OCI-LY7 (cell line): ENCODE measurements at places on chromosomes 7 and 10.

- no peak for DNase-seq
Measured at GRCh38 chr7:111238886-111239285, 148.0 kb downstream of the LRRN3 start.

DNA sequence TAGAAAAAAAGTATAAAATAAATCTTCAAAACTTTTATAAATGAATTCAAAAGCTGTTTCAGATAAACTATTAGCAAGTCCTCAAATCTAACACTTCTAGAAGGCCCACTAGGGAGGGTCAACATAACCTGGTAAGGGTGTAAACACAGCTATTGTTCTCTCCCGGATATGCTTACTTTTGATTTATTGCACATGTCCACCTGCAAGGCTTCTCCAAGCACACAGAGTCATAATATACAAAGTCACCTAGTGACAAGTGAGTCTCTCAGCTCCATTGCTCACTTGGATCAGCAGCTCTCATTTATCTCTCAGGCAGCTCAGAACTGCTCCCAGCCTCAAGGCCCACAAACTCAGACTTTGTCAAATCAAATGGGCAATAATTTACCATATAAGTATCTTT lies 44.0 kb upstream of the COL1A2 start:
- DNase-seq, result no peak

GRCh38 chr10:119853574-119853973 lies 19.1 kb downstream of the MCMBP start:
- DNase-seq, result no peak

DNA sequence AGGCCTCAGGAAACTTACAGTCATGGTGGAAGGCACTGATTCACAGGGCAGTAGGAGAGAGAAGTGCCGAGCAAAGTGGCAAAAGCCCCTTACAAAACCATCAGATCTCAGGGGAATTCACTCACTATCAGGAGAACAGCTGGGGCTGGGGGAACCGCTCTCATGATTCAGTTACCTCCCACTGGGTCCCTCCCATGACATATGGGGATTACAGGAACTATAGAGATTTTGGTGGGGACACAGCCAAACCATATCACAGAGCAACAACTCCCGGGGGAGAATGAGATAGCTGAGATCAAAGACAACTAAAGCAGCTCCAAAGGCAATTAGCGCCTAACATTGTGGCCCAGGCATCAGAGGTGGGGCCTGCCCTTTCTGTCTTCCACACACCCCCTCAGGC lies 85.4 kb upstream of the VOPP1 start:
- DNase-seq, result no peak

DNA sequence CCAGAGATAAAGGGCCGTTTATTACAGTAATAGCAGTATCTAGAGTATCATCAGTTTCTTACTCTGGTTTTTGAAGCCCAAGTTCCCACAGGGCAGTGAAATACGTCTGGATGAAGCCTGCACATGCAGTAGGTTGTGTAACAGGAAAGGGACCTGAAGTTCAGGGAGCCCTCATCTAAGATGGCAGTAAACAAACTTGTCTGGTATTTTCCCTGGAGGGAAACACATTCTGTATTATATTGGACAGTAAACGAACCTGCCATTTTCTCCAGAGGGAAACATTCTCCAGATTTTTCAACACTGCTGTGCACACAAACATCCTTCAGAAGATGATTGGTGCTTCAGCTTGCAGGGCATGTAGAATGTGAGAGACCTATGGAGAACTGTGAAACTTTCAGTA lies 189.9 kb downstream of the TFEC start:
- DNase-seq, result no peak

DNA sequence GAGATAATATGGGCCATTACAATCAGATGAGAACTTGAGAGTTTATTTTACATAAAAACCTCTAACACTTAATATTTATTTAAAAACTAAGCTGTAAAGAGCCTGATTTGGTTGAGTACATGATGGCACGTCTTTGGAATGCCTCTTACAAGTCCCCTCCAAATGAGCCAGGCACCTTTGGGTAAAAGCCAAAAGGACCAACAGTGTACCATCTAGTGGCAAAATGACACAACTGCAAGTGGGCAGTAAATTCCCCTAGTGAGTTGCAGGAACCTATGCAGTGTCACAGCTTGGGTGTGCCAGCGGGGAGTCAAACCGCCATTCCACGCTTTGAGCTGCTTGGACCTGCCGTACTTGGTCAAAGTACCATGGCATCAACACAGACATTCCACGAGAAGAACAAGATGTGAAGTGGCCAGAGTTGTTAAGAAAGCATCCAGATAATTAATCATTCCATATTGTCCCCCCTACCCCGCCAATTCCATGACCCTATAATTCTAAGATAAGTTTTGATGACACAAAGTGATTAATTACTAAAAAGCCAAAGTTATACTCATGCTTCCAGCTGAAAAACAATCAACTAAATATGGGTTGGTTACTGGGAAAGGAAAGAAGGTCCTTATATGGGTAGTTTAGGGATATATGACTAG lies 115.2 kb downstream of the SORBS1 start:
- peak; percentile 58 for DNase-seq

DNA sequence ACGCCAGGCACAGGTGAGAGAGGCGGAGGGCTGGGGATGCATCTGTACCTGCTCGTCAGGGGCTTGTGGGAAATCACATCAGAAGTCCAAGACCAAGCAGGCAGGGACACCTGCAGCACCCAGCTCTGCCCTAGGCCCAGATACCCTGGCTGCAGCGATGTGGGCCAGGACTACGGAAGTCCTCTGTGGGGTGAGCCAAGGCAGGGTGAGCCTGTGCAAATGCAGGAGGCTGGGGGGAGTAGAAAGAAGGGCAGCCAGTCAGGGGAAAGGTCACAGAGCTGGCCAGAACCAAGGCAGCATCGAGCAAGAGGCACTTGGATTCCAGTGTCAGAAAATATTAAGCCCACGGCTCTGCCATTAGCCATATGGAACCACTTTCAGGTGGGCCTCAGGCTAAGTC lies 85.2 kb downstream of the TNS3 start:
- DNase-seq, result no peak

DNA sequence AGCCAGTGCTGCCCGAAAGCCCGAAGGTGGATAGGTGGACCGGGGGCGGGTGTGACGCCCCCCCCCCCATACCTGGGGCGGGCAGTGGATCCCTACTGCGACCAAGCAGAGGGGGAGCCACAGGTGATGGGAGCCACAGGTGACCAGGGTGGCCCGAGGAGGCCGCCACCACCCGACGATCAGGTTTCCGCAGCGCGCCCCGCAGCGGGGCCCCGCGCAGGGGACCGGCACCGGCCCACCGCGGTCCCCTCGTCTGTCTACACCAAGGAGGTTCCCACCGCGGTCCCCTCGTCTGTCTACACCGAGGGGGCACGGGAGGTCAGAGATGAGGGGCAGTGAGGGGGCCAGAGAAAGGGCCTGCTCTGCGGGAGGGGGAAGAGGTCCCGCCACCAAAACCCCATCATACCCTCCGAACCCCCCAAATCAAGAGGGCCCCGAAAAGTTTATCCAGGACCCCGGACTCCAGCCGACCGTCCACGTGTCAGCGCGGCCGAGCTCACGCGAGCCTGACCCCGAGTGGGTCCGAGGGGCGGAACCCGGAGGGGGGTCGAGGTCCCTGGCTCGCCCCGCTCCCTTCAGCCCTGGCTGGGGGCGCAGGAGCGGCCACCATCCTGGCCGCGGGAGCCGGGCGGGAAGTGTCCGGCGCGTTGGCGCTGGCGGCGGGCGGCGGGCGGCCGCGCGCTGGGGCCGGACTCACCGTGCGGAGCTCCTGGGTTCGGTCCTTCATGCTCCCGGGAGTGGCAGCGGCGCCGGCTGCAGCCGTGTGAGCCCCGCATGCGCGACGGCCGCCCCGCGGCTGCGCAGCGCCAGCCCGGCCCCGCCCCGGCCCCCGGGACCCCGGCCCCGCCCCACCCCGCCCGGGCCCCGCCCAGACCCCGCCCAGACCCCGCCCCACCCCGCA lies at the start of gene STX1A:
Gene STX1A, minus strand, starts transcription at position 765 of the 901 bp plus-strand sequence. Its CDS starts 38 bp downstream, at position 727.
- DNase-seq, result peak; percentile 83

DNA sequence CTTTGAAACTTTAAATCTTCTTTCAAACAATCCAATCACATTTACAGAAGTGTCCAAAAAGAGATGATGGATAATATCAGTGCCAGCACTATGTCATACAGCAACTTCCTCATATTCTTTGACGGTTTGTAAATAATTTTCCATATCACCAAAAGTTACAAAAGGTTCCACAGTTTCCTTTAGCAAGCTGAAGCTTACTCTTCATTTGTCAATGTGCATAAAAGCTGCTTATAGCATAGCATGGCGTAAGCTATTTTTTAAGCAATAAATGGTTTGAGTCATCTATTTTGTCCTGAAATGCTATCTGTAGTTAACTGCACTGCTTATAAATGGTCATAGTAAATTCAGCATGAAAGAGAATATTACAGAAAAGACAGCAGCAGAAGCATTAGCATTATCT lies 95.1 kb downstream of the ETV1 start:
- DNase-seq, result no peak

DNA sequence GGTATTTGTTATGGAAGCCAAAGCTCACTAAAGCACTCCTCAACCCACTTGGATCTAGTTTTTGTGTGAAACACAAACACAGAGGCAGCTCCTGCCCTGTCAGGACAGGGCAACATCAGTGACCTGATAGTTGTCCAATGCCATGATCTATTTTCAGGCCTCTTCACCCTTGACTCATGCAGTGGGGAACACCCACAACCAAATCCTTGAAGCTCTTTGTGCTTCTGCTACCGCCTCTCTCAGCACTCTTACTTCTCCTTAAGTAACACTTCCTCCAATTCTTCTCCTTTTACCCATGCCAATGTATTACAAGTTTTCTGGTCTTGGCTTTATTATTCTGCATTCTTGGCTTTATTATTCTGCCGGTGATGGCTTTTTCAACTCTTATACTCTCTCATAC lies 425.3 kb downstream of the INHBA start:
- DNase-seq, result no peak

DNA sequence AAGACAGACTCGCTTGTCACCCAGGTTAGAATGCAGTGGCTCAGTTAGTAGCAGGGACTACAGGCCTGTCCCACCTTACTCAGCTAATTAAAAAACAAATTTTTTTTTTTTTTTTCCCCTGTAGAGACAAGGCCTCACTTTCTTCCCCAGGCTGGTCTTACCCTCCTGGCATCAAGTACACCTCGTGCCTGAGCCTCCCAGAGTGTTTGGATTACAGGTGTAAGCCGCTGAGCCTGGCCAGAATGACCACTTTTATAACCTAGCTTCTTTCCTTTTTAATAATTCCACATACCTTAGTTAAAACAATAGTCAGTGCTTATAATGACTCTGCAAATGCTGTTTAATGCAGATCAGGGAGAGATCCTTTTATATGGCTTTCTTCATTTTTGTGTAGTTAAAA lies 31.3 kb downstream of the RSBN1L start:
- DNase-seq, result no peak

DNA sequence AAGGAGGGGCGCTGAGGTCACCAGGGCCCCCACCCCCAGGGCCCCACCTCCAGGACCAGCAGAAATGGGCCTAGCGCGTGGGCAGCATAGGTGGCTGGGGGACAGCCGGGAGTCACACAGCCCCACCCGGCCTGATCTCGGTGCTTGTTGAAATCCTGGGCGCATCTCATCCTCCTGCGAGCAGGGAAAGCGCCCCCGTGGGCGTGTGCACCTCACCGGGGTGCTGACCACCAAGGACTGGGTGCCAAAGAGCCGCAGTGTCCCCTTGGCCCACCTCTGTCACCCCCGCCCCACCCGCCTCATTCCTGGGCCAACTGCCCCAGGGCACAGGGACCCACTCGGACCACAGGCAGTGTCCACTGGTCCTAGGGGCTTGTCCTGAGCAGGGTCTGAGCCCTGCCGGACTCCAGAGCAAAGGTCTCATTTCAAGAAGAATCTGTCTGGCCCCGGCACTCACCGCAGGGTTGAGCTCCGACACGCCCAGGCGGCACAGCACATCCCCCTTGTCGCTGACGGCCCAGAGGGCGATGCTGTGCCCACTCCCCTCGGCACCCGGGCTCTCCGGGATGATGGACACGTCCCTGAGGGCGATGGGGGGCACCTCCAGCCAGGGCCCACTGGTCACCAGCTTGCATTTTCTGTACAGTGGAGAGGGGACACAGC lies 11.4 kb downstream of the BHLHA15 start:
- DNase-seq, result no peak

GRCh38 chr7:105309235-105310169 lies 79.2 kb downstream of the SRPK2 start:
- DNase-seq, result no peak

DNA sequence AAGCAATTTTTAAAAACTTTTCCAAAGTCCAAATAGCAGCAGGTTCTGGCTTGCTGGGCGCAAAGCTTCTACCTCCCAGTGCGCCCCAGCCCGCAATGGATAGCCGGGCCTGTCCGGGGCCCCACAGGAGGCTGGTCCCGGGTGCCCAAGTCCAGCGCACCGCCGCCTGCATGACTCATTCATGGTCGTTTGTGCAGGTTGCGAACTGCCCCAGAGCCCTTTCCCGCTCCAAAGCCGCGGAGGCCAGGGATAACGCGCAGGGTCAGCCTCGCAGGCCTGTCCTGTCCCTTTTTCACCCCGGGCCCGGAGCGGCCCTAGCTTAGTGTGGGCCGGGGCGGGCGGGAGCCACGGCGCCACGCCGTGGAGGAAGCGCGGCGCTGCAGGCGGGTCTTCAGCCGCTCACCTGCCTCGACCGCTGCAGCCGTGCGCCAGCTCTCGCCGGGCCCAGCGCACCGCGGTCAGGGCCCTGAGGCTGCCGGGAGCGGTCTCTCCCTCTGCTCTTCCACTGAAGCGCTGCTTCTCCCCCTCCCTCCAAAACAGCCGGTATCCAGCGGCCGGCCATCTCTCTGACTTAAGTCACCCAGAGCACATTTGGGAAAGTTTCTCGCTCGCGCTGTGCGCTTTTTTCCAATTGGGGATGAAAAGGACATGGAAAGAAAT lies 1.7 kb upstream of the EGR2 start:
- peak; percentile 87 for DNase-seq

DNA sequence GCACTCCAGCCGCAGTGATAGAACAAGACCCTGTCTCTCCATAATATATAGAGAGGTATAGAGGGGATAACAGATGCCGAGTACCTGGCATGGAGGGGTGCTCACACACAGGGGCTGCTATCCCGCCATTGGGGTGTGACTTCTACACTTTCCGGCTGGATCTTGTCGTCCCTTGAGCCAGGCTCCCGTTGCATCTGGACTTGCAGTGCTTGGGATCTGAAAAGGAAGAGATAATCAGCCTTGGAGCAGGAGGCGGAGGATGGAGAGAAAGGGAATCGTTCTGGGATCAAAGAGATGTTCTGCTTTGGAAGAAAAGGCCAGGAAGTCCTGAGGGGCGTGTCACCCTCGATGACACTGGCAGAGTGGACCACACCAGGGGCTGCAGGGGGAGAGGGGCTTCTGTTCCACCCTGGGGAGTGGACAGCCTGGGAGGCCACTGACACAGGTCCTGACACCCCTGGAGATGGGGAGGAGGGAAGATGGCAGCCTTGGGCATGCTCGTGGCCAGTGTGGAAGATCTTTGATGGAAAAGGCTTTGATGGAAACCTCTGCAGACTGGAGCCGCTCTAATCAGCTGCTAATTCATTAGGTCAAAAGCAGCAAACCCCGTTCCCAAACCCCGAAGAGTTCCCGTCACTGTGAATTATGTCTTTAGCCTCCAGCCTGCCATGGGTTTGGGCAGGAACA lies 85.1 kb downstream of the CARD11 start:
- DNase-seq, result no peak

DNA sequence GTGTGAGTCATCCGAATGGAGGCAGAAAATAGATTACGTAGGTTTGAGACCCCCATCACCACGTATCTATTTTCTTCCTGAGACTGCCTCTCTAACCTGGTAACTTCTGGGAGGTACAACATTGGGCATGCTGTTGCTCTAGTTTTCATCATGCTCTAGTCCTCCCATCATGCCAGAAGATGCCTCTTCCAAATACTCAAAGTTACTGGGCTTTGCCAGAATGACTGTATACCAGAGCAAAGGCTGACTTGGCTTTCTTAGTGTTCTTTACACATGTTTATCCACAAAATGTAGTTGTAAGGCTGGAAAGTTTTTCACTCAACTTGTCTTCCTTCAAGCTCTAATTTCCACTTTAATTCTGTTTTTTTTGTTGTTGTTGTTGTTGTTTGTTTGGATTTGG lies 370.5 kb downstream of the MDFIC start:
- DNase-seq, result no peak
